Left colon (tissue), 2 donors: ENCODE measurements at places on chromosomes 2 and 18.

DNA sequence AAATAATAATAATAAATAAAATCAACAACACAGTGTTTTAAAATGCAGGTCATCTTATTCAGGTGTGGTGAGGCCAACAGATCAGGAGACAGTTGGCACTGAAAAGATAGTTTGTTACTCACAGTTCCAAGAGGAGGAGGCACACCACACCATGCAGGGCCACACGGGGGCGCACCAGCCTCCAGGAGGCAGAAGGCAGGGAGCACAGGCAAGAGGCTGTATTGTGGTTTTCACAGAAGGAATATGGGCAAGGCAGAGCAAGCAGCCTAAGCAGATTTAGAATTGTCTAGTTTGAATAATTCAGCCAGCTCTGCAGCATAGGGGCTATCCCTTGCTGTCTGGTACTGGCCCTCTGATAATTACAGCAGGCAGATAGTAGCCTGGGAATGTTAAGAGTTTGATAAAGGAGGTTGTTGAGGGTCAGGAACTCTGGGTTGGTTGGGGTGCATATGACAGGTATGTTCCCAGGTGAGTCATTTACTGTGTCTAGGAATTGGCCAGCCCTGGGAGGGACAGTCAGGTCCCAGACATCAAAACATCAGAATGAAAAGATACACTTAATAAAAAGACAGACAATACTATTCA, 31.3 kb downstream of the KIAA2012 start:
- no peak for DNase-seq

- DNase-seq, result peak; percentile 61
These were observed 861 bp downstream of the LTBP1 start for GRCh38 chr2:32947484-32948143.

DNA sequence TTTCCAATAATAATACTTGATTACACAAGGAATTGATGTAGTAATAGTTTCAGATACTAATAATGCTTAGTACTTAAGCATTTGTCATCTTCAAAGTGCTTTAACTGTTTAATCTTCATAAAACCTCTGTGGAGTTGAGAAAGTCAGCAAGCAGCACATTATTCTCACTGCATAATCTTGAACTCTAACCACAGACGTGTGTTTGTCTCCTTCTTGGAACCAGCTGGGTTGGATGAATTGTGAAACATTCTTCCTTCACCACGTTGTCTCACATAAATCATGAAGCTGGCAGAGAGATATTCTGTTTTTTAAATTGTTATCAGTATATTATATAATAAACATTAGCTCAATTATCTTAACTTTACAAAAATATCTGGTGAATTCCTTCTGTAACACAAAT, 55.1 kb upstream of the LDAH start:
- no peak for DNase-seq

- DNase-seq, result no peak
These were observed 99.4 kb upstream of the RASGRP3 start for GRCh38 chr2:33377048-33377447.

DNA sequence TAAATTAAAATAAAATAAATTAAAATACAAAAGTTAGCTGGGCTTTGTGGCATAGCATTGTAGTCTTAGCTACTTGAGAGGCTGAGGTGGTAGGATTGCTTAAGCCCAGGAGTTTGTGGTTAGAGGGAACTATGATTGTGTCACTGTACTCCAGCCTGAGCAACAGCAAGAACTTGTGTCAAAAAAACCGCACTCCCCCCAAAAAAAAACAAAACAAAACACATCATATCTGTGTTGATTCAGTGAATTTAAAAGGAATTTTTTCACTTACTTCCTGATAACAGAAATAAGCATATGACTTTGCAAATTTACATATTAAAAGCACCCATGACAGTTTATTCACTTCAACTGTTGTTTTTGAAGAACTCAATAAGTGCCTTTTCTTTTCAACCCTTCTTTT, 68.1 kb upstream of the PELI1 start:
- no peak for DNase-seq

- no peak for DNase-seq
These were observed 72.3 kb upstream of the NFATC1 start for GRCh38 chr18:79323471-79323870.

DNA sequence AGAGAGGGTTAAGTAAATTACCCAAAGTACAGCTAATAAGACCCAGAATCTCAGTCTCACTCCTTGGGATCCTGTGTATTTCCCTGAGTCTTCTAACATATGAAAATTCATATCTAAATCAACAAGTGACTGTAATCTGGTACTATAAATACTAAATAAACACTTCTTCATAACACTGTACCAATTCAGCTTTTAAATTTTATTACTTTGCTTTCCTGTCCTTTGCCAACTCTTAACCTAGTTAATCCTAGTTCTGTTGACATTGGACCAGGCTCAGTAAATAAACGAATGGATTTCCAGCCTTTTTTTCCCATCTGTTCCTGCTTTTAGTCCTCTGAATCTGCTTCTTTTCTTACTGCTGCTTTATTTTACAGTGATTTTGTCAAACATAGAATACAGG, 13.8 kb downstream of the MRPL35 start:
- no peak for DNase-seq

GRCh38 chr18:11136241-11136640, 13.1 kb downstream of the PIEZO2 start:
- no peak for DNase-seq

DNA sequence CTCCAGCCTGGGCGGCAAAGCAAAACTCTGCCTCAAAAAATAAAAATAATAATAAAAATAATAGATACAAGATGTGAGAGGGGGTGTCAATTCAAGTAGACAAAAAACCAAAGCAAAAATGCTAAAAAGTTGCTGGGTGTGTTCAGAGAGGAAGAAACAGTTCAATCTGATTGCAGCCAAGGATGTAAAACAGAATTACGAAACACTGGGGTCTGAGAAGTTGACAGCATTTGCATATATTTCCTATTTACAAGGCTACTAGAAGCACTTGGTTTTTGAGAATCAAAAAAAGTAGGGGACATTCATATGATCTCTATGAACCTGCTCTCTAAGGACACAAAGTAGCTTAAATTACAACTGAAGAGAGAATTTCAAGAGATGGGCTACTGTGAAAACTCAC, 7.6 kb downstream of the TRIP12 start:
- DNase-seq, result no peak

DNA sequence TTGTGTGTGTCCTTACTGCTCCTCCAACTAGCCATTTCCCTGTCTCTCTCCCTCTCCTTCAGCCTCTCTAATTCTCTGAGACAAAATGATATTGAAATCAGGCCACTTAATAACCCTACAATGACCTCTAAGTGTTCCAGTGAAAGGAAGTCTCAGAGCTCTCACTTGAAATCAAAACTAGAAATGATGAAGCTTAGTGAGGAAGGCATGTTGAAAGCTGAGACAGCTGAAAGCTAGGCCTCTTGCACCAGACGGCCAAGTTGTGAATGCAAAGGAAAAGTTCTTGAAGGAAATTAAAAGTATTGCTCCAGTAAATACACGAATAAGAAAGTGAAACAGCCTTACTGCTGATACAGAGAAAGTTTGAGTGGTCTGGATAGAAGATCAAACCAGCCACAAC, 72.9 kb downstream of the PRKCE start:
- no peak for DNase-seq

GRCh38 chr2:100393362-100393761, 24.1 kb downstream of the CHST10 start:
- no peak for DNase-seq

GRCh38 chr2:169761970-169762292, 28.3 kb downstream of the KLHL23 start:
- no peak for DNase-seq

DNA sequence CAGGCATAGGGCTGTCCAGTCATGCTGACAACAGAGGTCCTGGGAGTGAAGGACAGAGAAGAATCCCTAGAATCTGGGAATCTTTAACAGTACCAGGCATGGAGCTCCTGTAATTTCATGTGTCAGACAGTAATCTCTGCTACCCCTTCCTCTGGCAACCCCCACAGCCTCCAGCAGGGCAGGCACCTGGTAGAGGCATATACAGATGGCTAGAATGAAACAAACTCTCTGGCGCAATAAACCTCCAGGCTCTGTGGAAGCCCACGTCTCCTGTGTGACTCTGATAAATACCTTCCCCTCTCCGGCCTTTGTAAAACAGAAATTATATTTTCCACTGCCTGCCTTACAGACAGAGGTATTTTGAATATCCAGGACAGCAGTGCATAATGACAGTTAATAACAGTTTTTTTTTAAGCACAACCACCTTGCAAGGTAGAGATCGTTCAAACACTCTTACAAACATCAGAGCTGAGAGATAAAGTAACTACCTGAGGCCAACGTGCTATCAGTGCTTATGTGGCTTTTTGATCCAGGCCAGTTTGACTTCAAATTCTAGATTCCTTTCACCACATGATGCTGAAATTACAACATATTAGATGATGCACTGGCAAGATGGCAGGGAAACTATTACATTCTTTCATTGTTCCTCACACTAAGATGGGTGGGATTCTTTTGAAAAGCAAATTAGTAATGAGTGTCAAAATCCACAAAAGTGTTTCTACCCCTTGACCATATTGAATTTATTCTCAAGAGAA, 47.7 kb upstream of the TMEM247 start:
- no peak for DNase-seq

GRCh38 chr2:189116087-189116486, 63.5 kb downstream of the COL5A2 start:
- no peak for DNase-seq
